ENCODE measurements at places on chromosomes 4 and X.

GRCh38 chr4:58063404-58064160 lies 953.4 kb upstream of the IGFBP7 start:
- DNase-seq, result no peak

DNA sequence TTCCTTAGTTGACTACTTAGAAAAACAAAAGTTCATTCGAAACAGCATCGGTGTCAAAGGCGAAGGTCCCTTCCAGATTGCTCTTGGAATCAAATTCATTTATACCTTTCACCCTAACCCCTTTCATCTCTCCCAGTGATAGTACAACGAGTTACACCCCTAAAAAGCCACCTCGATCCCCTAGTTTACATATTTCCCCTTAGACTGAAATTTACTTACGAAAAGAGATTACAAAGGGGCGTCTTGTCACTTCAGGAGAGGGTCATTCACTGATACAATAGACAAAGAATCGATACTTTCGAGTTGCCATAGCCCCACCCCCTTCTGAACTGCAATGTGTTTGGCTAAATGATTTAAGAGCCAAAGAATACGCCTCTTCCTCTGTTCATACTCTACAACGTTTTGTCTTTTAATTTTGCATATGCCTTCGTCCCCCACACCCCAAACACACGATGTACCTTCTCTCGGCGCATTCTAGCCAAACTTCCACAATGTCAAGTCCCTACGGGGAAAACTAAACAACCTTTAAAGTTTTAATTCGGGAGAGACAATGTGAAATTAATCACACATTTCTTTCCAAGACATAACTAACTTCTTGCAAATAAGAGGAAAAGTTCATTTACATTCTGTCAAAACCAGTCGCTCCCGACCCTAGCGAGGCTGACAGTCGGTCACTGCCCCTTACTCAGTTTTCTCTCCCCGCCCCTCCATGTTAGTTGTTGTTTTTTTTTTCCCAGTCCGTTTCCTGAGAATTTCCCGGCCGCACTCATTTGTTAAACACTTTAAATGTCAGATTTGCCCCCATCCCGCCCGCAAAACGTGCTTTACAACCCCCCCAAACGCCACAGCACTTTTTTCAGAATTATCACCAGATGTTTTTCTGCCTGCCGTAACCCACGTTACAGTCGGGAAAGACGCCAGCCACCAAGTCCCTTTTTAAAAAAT lies 88.6 kb downstream of the HPRT1 start:
- DNase-seq, result peak; percentile 46

DNA sequence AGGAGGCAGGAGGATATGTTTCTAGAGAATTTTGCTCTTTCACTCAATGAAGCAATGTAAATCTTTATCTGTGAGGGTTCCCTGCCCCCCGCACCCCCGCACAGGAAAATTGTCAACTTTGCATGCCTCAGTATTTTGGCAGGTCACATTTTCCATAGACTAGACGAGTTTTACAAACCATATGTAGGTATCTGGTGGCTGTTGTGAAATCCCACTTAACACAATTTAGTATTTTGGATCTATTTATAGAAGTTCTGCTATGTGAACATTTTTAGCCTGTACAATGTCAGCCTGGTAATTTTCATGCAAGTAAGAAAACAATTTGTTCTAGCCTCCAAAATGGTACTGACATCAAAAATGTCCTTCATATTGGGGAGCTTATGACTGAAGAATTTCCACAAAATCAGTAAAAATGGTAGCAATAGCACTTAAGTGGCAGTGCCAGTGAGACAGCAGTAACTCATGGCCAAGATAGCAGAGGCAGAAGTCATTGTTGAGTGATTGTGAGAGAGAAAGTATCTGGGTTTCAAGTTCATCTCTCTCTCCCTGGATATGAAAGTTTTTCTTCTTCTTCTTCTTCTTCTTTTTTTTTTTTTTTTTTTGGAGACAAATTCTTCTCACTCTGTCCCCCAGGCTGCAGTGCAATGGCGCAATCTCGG lies 12.4 kb upstream of the FRYL start:
- DNase-seq, result no peak

GRCh38 chr4:111788099-111788498 lies 357.2 kb upstream of the FAM241A start:
- no peak for DNase-seq

DNA sequence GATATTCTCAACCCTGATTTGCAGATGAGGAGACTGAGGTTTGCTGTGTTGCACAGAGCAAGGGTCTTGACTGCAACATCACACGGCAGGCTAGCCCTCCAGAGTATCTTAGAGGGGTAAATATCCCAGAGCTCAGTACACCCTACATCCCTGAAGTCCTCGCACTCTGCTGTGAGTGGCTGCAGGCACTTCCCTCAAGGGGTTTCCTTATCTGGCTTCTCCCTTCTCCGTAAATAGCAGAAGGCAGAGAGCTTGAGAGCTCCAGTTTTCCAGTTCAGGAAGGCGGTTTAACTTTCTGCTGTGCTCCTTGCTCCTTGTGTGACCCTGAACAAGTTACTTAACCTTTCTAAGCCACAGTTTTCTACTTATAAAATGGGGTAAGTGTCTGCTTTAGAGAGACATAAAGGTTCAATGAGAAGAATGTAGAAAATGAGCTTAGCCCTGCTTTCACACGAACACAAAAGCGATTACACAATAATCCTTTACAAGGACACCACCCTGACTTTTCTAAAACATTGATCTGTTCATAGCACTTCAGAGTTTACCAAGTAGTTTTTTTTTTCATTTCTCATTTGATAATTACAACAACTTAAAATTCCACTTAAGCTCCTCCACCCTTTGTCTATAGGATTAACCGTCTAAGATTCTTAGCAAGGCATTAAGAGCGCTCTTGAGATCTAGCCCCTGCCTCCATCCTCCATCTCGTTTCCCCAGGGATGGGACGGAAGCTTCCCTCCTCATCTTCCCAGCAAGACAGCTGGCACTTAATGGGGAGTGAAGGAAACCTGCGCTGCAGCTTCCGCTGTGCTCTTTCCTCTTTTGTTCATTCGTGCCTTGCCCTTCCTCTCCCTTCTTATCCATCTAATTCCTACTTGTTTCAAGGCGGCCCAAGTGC lies 68.4 kb downstream of the TAPT1 start:
- no peak for DNase-seq

DNA sequence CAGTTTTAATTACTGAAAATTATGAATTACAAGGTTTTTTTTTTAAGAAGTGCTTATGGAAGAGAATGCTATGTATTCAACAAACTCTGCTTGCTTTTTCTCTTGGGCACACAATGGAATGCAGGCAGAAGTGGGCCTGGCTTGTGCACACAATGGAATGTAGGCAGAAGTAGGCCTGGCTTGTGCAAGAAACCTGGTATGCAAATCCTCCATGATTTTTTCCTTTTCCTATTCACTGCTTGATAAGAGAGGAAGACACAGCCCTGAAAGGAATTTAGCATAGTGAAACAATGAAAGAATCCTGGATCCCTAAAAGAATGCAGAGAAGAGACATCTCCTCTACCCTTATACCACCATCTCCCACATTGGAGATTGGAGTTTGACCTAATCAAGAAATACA lies 138.4 kb downstream of the COL25A1 start:
- DNase-seq, result no peak

GRCh38 chr4:185737489-185738037 lies 74.4 kb downstream of the SORBS2 start:
- no peak for DNase-seq

- DNase-seq, result no peak
Observed at GRCh38 chrX:13093529-13094140, 49.2 kb upstream of the FAM9C start.

- peak; percentile 62 for DNase-seq
Observed at GRCh38 chr4:52658641-52659000, 480 bp downstream of the USP46 start.

GRCh38 chrX:31609130-31609529 lies 537.3 kb upstream of the FTHL17 start:
- no peak for DNase-seq

DNA sequence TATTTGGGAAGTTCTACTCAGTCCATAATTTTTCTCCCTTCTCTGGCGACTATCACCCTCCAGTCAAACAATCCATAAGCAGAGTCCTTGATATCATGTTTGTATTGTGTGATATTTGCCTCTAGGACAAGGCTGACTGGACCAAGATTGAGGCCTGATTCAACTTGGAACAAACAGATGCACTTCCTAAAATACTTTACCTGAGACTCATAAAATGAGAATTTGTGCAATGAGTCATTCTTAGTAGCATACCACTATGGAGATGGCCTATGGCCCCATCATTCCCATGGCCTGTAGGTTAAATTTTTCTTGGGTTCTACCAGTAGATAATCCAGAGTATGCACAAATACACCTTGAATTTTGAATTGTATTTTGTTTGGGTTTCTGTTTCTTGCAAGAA lies 74.2 kb upstream of the DMD start:
- no peak for DNase-seq

GRCh38 chr4:33930497-33930896 lies 2313.8 kb downstream of the ARAP2 start:
- DNase-seq, result no peak

DNA sequence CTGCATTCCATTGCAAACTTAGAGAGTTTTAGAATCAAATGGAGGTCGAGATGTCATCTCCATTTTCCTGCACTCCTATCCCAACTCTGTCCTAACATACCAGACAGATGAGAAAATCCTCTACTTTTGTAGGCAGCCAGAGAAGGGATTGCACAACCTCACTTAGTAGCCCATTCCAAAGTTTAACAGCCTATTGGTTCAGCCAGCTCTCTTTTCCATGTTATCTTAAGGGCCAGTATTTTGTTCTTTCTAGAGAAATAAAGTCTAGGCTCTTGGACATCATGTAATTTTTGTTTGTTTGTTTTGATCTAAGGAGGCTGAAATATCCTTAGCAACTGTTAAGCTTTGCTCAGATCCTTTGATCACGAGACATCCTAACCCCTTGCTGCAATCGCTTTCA lies 173.0 kb downstream of the COX18 start:
- DNase-seq, result no peak

DNA sequence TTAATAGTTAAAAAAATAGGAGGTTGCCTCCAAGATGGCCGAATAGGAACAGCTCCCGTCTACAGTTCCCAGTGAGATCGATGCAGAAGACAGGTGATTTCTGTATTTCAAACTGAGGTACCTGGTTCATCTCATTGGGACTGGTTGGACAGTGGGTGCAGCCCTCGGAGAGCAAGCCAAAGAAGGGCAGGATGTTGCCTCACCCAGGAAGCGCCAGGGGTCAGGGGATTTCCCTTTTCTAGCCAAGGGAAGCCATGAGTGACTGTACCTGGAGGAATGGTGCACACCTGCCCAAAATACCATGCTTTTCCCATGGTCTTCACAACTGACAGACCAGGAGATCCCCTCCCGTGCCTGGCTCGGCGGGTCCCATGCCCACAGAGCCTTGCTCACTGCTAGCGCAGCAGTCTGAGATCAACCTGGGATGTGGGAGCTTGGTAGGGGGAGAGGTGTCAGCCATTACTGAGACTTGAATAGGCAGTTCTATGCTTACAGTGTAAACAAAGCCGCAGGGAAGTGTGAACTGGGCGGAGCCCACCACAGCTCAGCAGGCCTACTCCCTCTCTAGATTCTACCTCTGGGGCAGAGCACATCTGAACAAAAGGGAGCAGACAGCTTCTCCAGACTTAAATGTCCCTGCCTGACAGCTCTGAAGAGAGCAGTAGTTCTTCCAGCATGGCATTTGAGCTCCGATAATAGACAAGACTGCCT lies 47.5 kb downstream of the PPA2 start:
- DNase-seq, result no peak

DNA sequence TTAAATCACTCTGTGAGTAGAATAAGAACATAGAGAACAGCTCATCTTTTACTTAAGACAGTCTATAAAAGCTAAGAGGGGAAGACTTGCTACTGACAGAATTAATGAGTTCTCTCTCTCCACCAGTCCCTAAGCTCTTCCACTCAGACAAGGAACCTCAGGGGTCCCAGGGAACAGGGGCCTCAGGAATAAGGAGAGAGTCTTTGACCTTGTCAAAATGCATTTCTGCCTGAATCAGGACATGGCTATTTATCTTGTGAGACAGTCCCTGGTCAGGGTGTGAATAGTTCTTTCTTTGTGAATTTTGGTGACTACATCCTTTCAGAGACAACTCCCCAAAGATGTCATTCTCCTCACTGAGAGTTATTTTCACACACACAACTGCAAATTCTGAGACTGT lies 218.7 kb upstream of the HS3ST1 start:
- no peak for DNase-seq

DNA sequence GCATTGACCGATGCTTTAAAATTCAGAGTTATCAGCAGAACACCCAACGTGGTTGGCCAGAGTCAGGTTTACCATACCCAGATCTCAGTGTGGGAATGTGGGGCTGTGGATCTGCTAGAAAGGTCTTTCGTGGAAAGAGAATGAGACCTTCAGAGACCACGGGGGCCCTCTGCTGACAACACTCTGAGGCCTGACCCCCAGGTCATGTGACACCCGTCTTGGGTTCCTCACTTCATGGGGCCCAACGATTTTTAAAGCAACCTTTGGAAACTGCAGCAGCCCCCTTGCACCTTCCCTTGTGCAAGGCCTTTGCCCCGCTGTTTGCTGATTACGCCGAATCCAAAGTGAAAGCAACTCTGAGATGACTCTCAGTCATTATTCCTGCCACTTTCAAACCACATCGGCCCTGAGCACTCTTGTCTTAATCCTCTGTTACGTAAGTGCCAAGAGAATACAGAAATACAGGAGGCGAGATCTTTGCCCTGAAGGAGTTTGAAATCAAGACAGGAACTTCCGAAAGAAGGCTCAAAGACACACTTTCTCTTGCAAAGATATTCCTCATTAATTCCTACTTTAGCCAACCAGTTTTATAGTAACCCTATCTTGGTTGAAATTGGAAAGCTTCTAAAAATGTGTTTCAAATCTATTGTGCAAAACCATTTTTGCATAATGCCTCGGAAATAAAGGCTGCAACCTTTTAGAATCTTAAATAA lies 88.3 kb downstream of the EVC2 start:
- DNase-seq, result no peak

Measured in Karpas-422 (cell line).